ENCODE measurements at places on chromosomes 16 and 17.

DNA sequence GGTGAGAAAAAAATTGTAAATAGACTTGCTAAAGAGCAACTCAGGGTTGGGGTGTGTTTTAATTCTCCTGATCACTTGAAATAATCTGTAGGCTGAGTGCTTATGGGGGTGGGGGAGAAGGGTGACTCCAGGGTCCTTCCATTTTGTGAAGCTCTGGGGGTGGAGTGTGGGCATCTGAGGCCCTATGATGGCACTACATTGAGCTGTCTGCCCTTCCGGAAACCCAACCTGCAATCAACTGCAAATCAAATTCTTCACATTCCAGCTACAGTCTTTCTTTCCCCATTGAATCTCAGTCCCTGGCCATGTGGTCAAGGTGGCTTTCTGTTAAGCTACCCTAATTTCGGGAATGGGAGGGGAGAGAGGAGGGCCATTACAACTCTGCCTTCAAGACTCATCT, 6.0 kb upstream of the CDC6 start:
- no peak for DNase-seq

- DNase-seq: no peak
These were observed 28.8 kb downstream of the AATF start for GRCh38 chr17:36977568-36977967.

GRCh38 chr17:81408049-81408448, 12.8 kb downstream of the BAHCC1 start:
- DNase-seq: no peak

- DNase-seq: no peak
These were observed 1.9 kb downstream of the EVPLL start for GRCh38 chr17:18379246-18380146.

GRCh38 chr17:62722625-62723024, 85.5 kb downstream of the MARCHF10 start:
- no peak for DNase-seq

DNA sequence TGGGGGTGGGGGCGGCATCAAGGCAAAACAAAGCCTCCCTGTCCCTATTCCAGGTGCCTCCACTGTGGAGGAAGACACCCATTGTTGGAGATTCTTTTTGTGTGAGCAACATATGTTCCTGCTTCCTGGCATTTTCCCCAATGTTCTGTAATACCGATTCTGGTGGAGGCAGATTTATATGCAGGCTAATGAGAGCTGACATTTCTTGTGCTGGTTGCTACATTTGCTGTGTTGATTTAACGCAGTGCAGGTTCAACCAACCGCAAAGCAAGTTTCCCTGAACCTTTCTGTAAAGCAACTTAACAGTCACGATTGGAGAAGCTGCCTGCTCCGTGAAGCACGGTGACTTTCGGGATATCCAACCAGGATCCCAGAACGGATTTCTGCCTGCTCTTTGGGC, 260.5 kb downstream of the CBLN1 start:
- DNase-seq: no peak

DNA sequence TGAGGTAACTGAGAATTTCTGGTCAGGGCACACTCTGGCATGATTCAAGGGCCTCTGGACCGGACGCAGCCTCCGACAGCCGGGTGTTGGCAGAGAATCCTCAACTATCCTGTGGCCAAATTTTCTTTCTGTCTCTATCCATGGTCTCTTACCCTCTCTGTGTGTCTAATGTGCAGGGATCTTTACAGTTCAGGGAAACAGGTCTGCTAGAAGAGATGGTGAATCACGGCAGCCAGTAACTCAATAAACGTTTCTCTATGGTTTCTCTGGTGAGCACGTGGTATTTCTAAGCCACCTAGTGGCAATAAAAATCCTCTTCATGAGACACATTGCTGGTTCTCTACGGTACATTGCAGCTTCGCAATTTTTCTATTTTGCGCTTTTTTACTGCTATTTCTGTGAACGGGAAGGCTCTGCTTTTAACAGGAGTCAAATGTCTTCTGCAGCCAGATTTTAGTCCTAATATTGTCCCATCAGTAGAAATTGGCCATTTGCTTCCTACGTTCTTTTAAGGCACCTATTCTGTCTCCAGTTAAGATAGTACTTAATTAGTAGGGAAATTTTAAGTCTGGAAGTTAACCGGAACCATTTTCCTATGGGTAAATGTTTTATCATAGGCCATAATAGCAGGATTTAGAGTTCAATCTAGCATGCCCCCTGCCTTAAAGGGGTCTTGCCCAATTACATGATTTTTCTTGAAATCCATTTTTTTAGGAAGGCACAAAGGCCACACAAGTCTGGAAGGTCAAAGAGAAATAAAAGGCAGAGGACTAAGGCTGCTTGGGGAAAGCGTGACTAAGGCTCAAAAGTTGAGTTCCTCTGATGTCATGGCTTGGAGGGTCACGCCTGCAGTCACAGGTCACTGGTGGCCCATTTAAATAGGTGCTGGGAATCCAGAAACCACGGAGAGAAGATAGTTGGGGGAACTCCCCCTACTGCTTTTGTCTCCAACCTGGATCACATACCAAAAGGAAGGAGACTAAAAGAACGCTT, 31.5 kb downstream of the QPRT start:
- no peak for DNase-seq

- DNase-seq: no peak
These were observed 221.0 kb downstream of the CCDC182 start for GRCh38 chr17:57523926-57524632.

- no peak for DNase-seq
These were observed 1.3 kb downstream of the MSLN start for GRCh38 chr16:761625-762513.

DNA sequence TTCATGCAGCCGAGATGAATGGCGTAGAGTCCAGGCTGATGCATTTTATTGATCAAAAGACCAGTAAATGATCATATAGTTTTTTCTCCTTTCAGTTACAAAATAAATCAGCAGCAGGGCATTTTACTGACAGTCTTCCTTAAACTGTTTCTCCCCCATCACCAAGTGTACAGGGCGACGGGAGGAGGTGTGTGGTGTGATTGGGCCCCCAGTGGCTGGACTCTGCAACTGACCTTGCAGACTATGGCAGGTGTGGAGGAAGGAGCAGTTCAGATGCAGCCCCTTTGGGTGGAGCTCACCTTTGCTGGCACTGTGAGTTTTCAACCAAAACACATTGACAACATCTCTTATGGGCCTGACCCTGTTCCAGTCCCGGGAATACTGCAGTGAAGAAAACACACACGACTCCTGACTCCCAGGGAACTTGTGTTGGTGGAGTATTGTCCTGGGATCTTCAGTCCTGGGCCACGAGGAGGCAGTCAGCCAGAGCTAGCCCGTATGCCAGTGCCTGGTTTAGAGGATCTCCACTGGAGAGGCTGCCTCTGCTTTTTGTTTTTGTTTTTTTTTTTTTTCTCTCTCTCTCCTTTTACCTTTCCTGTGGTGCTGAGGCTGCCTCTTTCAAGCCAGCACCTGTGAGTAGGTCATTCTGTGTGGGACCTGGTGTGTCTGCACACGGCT, 29.8 kb downstream of the KIAA0513 start:
- DNase-seq: no peak

- no peak for DNase-seq
These were observed 4.7 kb downstream of the CDIPT start for GRCh38 chr16:29858149-29858849.

GRCh38 chr16:57150682-57151330, 35.0 kb downstream of the PSME3IP1 start:
- no peak for DNase-seq

- no peak for DNase-seq
These were observed 71.6 kb downstream of the MAP2K6 start for GRCh38 chr17:69485901-69486643.

DNA sequence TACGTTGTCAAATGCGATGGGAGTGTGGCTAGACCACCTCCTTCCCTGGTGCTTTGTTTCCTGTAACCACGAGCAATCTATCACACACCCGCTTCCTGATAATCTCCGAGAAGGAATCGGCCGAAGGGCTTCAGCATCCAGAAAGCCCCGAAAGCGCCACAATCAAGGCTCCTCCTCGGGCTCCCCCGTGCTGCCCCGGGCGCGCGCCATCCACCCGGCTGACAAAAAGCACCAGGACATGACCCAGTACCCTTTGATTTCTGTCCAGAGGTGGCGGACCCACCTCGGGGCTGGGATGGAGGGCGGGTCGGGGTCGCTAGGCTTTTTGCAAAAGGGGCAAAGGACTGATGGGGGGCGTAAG, 743 bp upstream of the ARMC7 start:
- DNase-seq: no peak

DNA sequence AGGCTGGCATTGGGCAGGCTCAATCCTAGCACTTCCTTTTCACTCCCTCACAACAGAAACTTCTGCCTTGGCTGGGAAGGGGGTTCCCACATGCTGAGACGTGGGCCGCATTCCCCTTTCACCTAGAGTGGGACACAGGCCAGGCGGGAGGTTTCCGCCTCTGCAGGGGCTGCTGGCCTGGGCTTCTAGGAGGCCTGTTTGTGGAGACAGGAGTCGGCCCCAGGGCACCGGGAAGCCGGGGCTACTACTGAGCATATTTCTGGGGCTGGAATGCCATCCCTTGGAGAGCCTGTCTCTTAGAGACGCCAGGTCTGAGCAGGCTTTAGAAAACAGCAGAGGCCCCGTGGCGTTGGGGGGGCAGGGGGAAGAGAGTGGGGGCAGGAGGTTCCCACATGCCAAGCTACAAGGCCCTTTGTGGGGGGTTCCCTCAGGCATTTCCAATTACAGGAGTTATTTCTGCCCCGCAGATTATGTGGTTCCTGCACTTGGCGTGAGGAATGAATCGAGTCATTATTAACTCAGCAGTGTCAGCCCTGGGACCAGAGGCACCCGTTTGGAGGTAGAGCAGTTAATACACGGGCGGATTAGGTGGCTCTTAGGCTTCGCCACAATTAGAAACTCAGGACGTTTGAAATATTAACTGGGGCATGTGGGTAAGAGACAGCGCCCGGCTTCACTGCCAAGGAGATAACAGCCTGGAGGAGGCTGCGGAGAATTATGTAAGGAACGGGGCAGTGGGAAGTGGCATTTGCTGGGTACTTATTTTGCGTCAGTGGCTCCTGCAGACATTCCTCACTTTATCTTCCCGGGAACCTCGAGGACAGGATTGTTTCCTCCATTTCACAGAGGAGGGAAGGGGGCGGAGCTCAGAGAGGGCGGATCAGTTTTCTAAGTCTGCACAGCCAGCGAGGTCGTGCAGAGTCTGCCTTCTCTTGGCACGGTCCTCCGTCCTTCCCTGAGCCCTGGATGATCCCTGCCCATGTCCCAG, 162.5 kb downstream of the MAF start:
- DNase-seq: no peak
